Activated CD4-positive, alpha-beta T cell treated with anti-CD3 and anti-CD28 coated beads, Interleukin-2, amount 10 ng/mL, durations not matched to agents 24 days and 14 days (primary cell): ENCODE measurements at places on chromosomes 7 and 10.

DNA sequence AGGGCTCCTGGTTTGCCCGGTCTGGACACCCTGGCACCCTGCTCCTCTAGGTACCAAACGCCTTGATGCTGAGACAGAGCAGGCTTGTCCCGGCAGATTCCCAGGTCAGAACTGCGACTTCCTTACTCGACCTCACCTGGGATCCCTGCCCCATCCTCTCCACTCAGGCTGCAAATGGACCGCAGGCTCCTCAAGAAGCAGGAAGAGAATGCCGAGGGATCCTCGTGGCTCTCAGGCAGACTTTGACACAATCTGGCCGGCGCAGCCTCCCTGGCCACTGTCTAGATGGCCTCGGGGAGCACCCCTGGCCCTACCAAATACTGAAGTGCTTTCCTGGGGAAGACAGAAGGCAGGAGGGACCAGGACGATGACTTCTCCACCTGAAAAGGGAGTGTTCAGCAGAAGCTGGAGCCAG is 421 bp upstream of the NODAL start:
- no peak for DNase-seq

- DNase-seq = peak; percentile 82
Observed at GRCh38 chr10:117374506-117375359, 507 bp downstream of the PDZD8 start.

- DNase-seq = no peak
Observed at GRCh38 chr10:120478386-120478785, 21.4 kb downstream of the PLPP4 start.

GRCh38 chr10:120421250-120421649 is 35.8 kb upstream of the PLPP4 start:
- DNase-seq = no peak

- no peak for DNase-seq
Observed at GRCh38 chr10:28470873-28471651, 61.9 kb upstream of the WAC start.

DNA sequence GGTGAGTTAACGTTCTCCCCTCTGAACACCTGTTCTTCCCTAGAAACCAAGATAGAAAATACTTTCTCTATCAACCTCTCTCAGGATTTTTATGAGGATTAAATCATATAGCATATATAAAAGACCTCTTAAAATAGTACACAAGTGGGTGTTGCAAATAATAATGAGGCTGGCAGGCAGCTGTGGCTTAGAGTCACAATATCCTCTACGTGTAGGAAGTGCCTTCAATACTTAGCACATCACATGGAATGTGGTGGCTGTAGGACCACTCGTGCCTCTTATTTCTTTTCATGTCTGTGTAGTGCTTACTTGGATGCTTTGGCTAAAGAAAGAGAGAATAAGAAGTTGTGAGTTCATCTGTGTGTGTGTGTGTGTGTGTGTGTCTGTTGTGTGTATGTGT is 96.3 kb downstream of the PRLHR start:
- no peak for DNase-seq

DNA sequence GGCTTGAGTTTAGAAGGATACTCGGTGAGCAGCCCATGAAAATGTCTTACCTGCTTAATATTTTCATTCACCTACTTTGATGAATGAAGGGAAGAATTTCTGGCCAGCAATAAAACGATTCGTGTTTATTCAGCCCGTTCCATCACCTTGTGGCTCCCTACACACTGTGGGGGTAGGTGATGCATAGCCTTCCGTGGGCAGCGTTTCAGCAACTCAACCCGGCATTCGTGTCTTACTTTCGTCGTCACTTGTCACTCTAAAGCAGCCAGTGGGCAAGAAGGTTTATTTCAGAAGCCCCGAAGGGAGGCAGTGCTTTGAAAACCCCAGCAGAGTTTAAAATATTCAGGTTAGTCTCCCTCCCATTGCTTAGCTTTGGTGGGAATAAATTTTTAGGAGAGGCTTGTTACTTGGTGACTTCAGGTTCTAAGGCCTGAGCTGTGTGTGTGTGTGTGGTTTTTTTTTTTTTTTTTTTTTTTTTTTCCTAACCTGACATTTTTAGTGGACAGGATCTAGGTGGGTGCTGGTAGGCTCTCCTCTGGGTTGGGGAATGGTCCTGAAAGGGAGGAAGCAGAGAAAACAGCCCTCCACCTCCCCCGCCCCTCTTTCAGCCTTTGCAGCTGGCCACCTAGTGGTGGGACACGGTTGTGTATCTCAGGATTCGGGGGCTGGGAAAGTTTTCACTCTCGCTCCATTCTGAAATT is 1.8 kb downstream of the GRK5 start:
- peak; percentile 89 for DNase-seq

- DNase-seq = no peak
Observed at GRCh38 chr10:83543691-83544462, 595.4 kb upstream of the GHITM start.

GRCh38 chr10:77301305-77301730 is 336.3 kb downstream of the KCNMA1 start:
- no peak for DNase-seq

- DNase-seq = no peak
Observed at GRCh38 chr7:90728568-90728967, 132.4 kb downstream of the CDK14 start.

GRCh38 chr7:17497136-17497535 is 198.7 kb downstream of the AHR start:
- no peak for DNase-seq

DNA sequence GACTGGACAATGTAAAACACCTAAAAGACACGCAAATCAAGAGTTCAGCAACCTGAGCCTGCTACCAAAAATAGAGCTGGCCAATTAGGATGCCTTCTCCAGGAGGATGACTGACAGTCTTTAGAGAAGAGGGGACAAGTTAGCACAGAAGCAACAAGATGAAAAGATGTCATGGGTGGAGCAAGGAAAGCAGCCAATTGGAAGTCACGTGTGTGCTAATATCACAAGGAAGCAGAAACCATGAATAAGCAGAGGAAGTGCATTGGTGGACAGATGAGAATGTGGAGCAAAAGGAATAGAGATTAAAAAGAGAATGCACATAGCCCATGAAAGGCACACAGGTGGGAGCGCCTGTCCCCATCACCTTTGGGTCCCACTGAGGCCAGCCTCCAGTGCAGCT is 148.1 kb downstream of the SLC25A13 start:
- DNase-seq = no peak

GRCh38 chr10:71128311-71128980 is 83.9 kb upstream of the UNC5B start:
- DNase-seq = no peak

DNA sequence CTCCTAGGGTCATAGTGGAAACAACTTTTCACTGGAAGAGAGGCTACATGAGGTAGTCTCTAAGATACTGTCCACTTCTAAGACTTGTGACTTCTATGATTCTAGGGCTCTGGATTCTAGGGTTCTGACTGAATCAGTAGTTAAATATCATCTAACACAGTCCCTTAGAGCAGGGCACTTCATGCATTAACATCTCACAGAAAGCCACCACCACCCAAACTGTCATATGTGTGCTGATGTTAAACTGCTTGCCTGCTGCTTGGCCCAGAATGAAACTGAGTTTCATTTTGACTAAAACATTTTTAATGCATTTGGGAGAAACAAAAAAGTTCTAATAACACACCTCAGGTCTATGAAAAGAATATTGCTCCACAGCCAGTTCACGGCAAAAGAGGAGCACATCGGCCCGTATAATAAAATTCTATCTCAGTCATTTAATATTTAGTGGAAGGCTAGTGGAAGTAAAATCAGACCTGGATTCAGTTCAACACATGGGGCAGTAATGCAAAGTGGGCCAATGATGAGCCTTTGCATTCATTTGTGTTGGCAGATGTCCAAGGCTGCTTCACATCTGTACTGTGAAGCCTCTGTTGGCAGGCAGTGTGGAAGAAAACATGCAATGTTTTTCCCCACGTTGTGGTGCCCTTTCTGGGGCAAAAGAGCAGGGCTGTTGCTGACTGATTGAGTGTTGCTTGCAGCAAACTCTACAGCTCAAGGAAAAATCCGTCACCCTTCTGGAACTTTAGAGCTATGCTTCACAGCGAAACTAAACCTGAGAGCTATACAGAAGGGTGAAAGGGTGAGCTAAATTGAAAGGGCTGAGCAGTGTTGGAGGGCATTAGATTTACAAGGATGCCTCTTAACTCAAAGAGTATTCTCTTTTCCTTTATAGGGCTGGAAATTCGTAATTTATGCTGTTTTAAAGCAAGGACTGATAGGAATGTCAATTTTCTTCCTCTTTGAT is 33.5 kb upstream of the AUTS2 start:
- no peak for DNase-seq

DNA sequence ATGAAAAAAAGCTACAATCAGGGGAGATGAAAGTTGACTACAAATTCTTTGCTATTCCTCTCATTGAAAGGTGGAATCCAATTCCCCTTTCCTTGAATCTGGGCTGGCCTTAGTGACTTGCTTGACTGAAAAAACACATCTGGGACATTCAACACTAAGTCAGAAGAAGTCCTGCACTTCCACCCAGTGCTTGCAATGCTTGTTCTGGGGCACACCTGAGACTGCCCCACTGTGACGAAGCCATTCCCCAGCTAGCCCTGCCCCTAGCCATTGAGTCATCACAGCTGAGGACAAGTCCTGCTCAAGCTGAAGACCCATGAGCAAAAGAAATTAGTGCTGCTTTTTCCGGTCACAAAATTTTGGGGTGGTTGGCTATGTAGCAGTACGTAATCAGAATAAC is 19.2 kb upstream of the GRID1 start:
- DNase-seq = no peak

GRCh38 chr10:116316503-116316902 is 7.7 kb upstream of the CCDC172 start:
- DNase-seq = no peak

DNA sequence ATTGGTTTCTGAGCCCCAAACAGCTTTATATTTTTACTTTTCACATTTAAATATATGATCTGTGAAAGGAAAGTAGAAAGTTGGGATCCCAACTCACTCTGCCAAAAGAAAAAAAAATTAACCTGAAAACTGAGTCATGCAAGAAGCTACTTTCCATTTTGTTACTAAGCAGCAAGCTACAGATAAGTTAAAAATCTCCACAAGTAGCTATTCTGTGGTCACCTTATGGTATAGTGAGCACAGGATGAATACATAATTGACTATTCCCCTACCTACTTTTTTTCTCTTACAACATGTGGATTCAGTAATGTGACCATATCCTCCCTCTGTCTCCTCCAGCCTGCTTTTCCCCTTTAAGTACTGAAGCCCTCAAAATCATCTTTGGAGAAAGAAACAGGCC is 30.3 kb upstream of the CREB3L2 start:
- DNase-seq = no peak

DNA sequence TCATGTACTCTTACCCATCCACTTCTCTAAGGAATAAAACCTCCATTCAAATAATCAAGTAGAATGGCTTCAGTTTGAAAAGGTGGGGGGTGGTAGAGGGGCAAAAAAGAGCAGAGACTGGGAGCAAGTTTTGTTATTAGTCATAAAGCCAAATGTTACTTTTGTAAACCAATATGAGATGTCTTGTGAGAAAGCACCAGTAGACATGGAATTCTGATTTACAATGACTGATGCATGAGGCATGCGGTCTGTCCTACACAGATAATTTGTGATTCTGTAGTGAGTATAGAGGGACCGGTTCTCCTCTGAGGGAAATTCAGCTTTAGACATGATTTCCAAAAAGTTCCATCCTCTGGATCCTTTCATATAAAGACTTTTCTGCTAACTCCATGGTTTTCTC is 12.9 kb upstream of the ABCA13 start:
- no peak for DNase-seq

DNA sequence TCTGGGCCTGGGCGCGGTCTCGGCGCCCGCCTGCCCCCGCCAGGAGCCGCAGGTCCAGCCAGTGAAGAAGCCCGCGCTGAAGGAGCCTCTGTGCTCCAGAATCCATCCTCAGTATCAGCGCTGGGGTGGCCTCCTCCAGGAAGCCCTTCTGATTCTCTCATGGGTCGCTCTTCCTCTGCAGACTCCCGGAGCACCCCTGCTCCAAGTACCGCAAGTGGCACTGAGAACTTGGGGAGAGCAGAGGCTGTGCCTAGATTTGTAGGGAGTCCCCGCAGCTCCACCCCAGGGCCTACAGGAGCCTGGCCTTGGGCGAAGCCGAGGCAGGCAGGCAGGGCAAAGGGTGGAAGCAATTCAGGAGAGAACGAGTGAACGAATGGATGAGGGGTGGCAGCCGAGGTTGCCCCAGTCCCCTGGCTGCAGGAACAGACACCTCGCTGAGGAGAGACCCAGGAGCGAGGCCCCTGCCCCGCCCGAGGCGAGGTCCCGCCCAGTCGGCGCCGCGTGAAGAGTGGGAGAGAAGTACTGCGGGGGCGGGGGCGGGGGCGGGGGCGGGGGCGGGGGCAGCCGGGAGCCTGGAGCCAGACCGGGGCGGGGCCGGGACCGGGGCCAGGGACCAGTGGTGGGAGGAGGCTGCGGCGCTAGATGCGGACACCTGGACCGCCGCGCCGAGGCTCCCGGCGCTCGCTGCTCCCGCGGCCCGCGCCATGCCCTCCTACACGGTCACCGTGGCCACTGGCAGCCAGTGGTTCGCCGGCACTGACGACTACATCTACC is at the start of gene ALOX5:
ALOX5 (plus strand) TSS at position 641 of the 774 bp plus-strand sequence; CDS start at position 705, 64 bp downstream.
- peak; percentile 88 for DNase-seq

DNA sequence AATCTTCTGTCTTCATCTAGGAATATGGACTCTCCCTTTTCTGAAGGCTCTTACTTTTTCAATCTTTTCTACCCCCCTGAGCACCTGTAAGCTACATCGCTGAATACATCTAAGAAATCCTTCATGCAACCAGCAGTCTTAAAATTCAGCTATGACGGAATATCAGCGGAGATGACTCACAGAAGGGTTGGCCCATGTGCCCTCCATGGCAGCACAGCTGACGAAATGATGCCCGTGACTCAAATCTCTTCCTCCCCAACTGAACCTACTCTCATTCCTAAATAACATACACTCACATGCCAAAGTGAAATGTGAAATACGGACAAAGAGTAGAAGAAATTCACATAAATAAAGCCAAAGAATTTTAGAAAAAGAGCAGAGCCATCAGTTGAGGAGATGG is 30.3 kb upstream of the NCAPG2 start:
- DNase-seq = peak; percentile 18

GRCh38 chr7:1693419-1693990 is 23.4 kb downstream of the ELFN1 start:
- DNase-seq = no peak

GRCh38 chr10:88346144-88346977 is 236.8 kb downstream of the RNLS start:
- DNase-seq = no peak

DNA sequence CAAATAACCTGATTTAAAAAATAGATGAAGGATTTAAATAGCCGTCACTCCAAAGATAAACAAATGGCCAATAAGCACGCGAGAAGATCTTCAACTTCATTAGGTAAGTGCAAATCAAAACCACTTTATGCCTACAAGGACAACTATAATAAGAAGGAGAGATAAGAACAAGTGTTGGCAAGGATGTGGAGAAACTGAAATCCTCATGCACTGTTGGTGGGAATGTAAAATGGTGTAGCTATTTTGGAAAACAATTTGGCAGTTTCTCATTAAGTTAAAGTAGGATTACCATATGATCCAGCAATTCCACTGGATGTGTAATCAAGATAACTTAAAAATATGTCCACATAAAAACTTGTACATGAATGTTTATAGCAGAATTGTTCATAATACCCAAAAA is 64.1 kb downstream of the CXCL12 start:
- DNase-seq = no peak
